Mesangial cell (primary cell): ENCODE measurements at places on chromosomes 11 and 22. TPM values are rescaled to one million over a fixed set of nuclear protein-coding genes. Genes with fewer than 3 reads are reported as not detected.

Gene MS4A8
- total RNA-seq, result not detected in 2 replicates

Gene TRIM77
- not detected in 2 replicates for total RNA-seq

Gene FOLR2
- total RNA-seq, result not detected in 2 replicates

Gene DTX4
- 1.3 and 17.4 TPM in 2 replicates for total RNA-seq

Gene SLC22A9
- not detected in 2 replicates for total RNA-seq

Gene VSIG10L2
- total RNA-seq, result not detected in 2 replicates

Gene BATF2
- total RNA-seq, result 0.65 and 1.3 TPM in 2 replicates

Gene APLNR
- total RNA-seq, result not detected in 2 replicates

Gene DNAJC4
- 19.2 and 48.3 TPM in 2 replicates for total RNA-seq

Gene NPTXR
- total RNA-seq, result 2.3 and 5.6 TPM in 2 replicates

Gene OR5P2
- not detected in 2 replicates for total RNA-seq

Gene CRYBB1
- total RNA-seq, result not detected in 2 replicates

Gene LINC01488
- not detected in 2 replicates for total RNA-seq

Gene CCDC87
- 0.16 and 0.76 TPM in 2 replicates for total RNA-seq

Gene CRYBB3
- total RNA-seq, result not detected in 2 replicates

Gene UBQLN3
- not detected in 2 replicates for total RNA-seq

Gene MIOX
- 0.33 and 1.5 TPM in 2 replicates for total RNA-seq

Gene OR8K1
- not detected in 2 replicates for total RNA-seq

Gene ZP1
- 0.16 and 2.8 TPM in 2 replicates for total RNA-seq

Gene OR8B12
- total RNA-seq, result not detected in 2 replicates

Gene POLA2
- 6.7 and 28.8 TPM in 2 replicates for total RNA-seq

Gene TESMIN
- 5.1 and 8.3 TPM in 2 replicates for total RNA-seq

Gene CREB3L1
- total RNA-seq, result 23.0 and 30.4 TPM in 2 replicates

Gene C1QTNF6
- total RNA-seq, result 7.7 and 23.1 TPM in 2 replicates

Gene TNNT3
- not detected in 2 replicates for total RNA-seq

Gene HBG1
- not detected in 2 replicates for total RNA-seq

Gene HOATZ
- total RNA-seq, result 0.49 TPM in 1 of 2 replicates, not detected in the other

Gene MPEG1
- total RNA-seq, result not detected in 2 replicates

Gene CDON
- total RNA-seq, result 4.7 and 7.4 TPM in 2 replicates

Gene KCNJ4
- 1.0 TPM in 1 of 2 replicates, not detected in the other for total RNA-seq

Gene MYO18B
- total RNA-seq, result not detected in 2 replicates

Gene OR4A16
- total RNA-seq, result not detected in 2 replicates

Gene CD3E
- total RNA-seq, result not detected in 2 replicates

Gene SYT12
- 0.49 and 1.9 TPM in 2 replicates for total RNA-seq

Gene LARGE2
- under 0.01 and 0.25 TPM in 2 replicates for total RNA-seq

Gene ASRGL1
- total RNA-seq, result 7.2 and 13.4 TPM in 2 replicates

Gene PRODH
- total RNA-seq, result 0.16 and 5.6 TPM in 2 replicates

Gene SBF2
- 14.0 and 25.9 TPM in 2 replicates for total RNA-seq

Gene PGA3
- not detected in 2 replicates for total RNA-seq

Gene PTH
- total RNA-seq, result not detected in 2 replicates

Gene TMEM151A
- total RNA-seq, result 0.16 and 17.6 TPM in 2 replicates

Gene RAPSN
- not detected in 2 replicates for total RNA-seq

Gene MRPL48
- total RNA-seq, result 25.5 and 27.7 TPM in 2 replicates

Gene TIMM8B
- total RNA-seq, result 58.6 and 70.9 TPM in 2 replicates

Gene ISX
- not detected in 2 replicates for total RNA-seq

Gene SSTR3
- total RNA-seq, result not detected in 2 replicates

Gene ACRV1
- not detected in 2 replicates for total RNA-seq

Gene NCAPH2
- total RNA-seq, result 27.3 and 81.8 TPM in 2 replicates

Gene OR56A1
- total RNA-seq, result not detected in 2 replicates

Gene FGF4
- not detected in 2 replicates for total RNA-seq

Gene SCT
- total RNA-seq, result 3.5 TPM in 1 of 2 replicates, not detected in the other

Gene GNG3
- not detected in 2 replicates for total RNA-seq

Gene INS
- not detected in 2 replicates for total RNA-seq

Gene HORMAD2
- total RNA-seq, result 0.51 TPM in 1 of 2 replicates, not detected in the other

Gene KRTAP5-7
- not detected in 2 replicates for total RNA-seq

Gene ZNF280B
- 1.8 and 2.0 TPM in 2 replicates for total RNA-seq
